ENCODE measurements at places on chromosomes 7 and 10.
A peak's percentile ranks its signal among the peaks of the same experiment; 100 is the strongest.

- DNase-seq: peak; percentile 65
Measured at GRCh38 chr10:133257489-133258065, 19.1 kb downstream of the ADAM8 start.

DNA sequence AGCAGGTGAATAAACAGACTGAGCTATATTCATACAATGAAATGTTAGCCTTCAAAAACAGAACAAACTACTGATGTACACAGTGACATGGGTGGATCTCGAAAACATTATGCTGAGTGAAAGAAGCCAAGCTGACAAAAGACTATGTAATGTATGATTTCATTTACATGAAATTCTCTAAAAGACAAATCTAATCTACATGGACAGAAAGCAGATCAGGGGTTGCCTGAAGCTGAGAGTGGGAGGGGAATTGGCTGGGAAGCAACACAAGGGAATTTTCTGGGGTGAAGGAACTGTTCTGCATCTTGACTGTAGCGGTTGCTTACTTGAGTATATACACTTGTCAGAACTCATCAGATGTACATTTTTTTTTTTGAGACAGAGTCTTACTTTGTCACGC is 121.7 kb upstream of the SVIL start:
- DNase-seq: no peak

- peak; percentile 56 for DNase-seq
Measured at GRCh38 chr10:79241990-79242619, 105.2 kb upstream of the PPIF start.

GRCh38 chr10:131424836-131425491 is 113.4 kb upstream of the TCERG1L start:
- no peak for DNase-seq

GRCh38 chr10:24730811-24731210 is 7.1 kb upstream of the ARHGAP21 start:
- no peak for DNase-seq

GRCh38 chr10:30529373-30529998 is 95.5 kb downstream of the MAP3K8 start:
- no peak for DNase-seq

Data from WERI-Rb-1 (cell line).